ENCODE measurements at places on chromosomes 3 and 15.

DNA sequence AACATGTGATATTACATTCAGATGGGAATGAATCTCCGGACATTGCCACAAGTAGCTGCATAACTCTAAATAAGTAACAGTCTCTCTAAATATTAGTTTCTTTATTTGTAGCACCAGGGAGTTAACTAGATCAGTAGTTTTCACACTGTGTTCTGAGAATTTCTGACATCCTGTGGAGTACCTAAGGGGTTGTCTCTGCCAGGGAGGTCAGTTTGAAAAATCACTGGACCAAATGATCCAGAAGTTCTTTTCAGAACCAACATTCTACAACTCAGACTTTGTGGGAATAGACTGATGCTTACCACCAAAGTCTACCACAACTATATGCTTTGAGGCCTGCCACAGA lies 9.0 kb upstream of the ILDR1 start:
- DNase-seq, result no peak

- DNase-seq, result no peak
Measured at GRCh38 chr3:74443102-74443501, 171.4 kb downstream of the CNTN3 start.

DNA sequence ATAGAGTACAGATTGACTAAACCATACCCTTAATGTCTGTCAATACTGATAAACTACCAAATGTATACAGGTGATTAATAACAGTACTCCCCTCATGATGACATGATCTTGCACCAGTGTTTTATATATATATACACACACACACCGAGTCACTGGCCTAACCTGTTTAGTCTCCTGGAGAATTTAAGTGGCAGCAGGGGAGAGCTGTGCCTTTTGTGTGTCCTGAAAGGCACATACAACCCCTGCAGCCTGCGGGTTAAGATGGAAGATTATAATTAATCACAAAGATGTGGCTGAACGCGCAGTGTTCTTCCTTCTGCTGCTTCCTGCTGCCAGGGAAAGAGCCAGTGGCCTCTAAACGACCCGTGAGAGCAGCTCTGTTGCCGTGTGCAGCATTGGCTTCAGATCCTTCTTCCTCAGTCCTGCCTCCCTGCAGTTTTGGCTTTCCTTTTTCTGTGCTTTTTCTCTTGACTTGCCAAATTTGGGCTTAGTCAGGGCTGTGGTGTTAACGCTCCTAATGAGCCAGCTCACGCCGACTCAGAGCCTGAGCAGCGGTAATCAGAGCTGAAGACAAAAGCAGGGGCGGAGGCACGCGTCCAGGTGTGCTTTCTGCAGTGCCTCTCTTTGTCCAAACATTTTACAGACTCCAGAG lies 42.5 kb upstream of the UBE3A start:
- DNase-seq, result no peak

DNA sequence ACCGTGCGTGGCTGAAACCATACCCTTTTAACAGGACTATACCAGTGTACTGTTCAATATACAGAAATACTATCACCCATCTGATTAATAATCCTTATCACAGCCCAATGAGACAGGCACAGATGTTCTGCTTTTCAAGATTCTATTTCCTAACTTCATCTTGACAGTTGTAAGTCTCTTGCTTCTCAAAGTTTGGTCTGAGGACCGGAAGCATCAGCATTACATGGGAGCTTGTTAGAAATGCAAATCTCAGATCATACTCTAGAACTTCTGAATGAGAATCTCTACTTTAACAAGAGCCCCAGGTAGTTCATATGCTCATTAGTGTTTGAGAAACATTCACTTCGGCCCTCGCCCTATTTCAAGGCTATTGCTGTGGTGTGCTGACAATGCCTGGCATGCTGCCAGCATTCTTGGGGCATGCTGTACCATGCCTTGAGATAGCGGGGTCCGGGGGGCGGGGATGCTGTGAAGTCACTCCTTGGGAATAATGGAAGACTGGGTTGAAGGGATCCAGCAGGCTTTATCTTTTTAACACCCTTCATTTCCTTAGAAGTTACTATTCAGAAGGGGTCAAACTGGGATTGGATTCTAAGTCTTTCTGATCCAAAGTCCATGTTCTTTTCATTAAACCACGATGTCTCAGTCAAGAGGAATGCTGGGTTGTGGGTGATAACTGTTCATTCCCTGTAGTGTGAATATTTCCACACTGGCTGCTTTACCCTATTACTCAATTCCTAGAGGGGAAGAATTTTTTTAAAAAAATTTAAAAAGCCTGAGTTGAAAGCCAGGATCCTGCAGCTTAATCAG lies 194.7 kb downstream of the LPP start:
- DNase-seq, result no peak

DNA sequence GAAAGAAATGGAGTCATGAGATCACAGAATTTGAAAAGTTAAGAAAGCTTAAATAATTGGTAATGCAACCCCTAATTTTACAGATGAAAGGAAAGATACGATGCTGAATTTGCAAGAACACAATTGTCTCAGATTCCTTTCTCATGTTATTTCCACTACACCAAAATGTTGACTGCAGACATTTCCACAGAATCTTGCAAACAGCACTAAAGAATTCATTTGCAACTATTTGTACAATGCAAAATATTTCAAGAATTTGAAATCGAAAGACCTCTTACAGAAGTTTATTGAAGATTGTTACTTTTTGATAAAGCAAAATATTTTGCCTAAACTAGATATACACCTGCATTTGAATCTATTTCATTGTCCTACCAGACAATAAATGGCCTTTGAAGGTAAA lies 194.1 kb upstream of the KCNMB2 start:
- no peak for DNase-seq

Data from stimulated activated CD8-positive, alpha-beta memory T cell treated with anti-CD3 and anti-CD28 coated beads, Interleukin-2, amount 100 ng/mL, for 1 hour (primary cell).